ENCODE measurements at places on chromosomes 13 and 19.

DNA sequence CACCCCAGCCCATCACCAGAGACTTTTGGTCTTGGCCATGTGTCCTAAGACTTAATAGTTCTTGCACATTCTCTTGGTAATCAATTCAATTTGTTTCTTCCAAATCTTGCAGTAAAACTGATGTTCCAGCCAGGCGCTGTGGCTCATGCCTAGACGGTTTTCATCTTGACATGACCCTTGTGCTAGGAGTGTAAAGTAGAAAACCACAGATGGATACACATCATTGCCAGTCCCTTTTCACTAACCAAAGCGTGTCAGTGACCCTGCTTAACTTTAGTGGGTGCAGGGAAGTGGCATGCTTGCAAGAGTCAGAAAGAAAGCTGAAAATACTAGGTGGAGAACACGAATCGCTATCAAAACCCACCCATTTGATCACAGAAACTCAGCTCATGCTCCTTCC lies 18.0 kb upstream of the CD70 start:
- no peak for DNase-seq

DNA sequence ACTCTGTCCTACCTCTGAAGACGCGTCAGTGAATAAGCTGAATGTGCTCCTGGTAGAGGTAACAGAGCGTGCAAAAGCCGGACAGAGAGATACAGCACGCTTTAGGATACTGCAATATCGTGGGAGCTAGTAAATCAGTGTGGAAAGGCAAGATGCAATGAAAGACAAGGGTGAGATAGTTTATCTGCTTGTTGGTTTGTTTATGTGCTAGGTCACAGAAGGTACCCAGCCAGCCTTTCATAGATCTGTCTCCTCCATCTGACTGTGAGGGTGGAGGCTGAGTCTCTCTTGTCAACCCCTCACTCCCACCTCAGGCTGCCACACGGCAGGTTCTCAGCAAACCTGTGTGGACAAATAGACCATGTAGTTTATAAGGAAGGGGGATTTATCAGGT lies 904 bp upstream of the GIPC1 start:
- no peak for DNase-seq

DNA sequence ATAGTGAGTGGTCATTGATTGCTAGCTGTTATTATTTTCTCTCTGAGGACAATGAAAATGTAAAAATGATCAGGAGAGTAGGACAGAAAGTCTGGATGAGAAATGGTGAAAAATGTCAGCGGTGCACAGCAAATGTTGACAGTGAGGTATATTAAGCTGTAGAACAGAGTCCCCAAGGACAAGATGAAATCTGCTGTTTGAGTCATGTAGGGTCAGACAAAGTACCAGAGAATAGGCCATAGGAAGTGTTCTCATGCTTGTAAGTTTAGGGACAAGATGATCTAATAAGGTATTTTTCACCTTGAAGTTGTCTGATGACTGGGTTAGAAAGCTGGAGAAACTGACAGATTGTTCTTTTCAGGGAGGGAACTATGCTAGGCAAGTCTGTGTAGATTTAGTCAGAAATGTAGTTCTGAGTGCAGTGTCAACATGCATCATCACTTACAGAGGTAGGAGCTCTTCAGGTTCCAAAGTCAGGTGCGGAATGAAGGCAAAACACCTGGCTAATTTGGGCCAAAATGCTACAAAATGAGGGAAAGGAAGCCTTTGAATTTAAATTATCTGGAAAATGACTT lies 369.3 kb downstream of the DLEU7 start:
- DNase-seq = no peak

- DNase-seq = no peak
These were observed 11.1 kb downstream of the GJA3 start for GRCh38 chr13:20149762-20150161.

DNA sequence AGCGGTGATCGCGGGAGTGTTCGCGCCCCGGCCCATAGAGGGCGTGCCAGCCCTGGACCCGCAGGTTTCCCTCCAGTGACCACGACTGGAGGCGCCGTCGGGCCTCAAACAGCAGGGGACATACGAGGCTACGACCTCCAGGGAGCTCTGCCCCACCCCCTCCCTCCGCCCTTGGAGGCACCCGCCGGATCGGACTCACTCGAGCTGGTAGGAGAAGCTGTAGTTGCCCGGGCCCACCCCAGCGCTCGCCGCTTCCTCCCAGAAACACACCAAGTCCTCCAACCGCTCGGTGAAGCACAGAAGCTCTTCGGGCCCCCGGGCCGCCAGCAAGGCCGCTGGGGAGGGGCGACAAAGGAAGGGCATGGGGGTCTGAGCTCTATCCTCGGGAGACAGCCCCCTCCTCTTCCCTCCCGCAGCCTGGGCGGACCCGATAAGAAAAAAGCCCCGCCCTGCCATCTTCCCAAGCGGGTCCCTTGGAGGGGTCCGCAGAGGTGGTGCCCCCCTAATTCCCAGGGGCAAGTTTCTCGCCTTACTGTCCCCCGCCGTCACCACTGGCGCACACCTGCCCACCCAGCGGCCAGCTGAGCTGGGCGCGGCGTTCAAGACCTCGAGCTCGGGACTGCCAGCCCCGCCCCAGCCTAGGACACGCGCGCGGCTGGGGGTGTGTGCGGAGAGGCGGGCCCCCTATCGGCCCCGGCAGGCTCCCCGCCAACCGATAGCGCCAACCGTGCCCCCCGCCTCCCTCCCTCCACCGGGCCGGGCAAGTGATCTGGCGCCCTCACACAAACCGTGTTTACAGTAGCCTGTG lies 1.0 kb downstream of the EPOR start:
- no peak for DNase-seq

DNA sequence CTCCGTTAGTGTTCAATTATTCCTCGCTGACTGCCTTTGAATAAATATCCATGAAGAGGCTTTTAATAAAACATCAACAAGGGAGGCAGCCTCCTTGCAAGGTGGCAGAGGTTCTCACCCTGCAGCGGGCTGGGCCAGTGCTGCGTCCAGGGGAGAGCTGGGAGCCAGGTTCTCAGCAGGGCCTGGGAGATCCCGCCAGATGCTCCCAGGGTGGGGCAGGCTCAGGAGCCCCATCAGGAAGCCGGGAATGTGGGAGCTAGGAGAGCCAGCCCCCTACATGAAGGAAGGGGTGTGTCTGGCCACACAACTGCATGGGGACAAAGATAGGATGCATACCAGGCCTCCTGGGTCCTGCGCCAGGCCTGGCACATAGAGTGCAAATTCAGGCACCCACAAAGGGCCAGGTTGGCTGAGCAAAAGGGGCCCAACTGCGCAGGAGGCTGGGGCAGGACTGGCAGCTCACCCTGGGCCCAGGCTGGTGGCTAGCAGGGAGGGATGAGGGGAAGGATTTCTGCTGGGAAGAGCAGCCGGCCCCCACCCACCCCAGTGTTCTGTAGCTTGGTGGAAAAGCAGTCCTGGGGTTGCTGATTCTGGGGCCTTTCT lies 22.8 kb downstream of the VSTM2B start:
- DNase-seq = no peak

DNA sequence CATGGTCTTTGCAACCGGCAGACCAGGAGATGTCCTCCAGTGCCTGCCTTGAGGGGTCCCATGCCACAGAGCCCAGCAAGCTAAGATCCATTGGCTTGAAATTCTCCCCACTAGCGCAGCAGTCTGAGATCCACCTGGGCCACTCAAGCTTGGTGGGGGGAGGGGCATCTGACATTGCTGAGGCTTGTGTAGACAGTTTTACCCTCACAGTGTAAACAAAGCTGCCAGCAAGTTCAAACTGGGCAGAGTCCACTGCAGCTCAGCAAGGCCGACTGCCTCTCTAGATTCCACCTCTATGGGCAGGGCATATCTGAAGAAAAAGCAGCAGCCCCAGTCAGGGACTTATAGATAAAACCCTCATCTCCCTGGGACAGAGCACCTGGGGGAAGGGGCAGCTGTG lies 32.0 kb upstream of the ITM2B start:
- DNase-seq = no peak

- no peak for DNase-seq
These were observed 144.5 kb upstream of the FNDC3A start for GRCh38 chr13:48831248-48831647.

- DNase-seq = no peak
These were observed 20.2 kb downstream of the POLR1D start for GRCh38 chr13:27641711-27642502.

GRCh38 chr13:24511816-24512196 lies 772 bp downstream of the PARP4 start:
- DNase-seq = no peak

DNA sequence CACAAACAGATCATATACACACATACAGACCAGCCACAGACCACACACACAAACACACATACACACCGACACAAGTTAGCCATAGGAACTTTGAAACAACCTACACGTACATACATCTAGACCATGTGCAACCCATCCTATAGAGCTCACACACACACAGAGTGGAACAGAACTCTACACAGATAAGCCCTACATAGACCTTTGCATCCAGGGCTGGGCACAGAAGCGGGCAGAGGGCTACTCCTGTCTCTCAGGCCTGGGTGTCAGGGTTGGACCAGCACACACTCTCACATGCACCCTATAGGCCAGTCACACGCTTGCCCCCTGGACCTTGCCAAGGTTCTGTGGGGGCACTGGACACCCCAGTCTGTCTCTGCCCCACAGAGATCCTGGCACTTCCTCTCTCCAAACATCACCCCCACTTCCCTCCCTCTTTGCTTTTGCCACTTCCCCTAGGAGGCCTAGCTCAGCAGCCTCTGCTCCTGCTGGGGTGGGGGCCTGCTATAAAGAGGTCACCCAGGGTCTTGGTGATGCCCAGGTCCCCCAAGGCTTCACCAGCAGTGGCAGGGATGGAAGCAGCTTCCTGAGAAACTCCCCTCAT lies 5.8 kb upstream of the JUNB start:
- no peak for DNase-seq

DNA sequence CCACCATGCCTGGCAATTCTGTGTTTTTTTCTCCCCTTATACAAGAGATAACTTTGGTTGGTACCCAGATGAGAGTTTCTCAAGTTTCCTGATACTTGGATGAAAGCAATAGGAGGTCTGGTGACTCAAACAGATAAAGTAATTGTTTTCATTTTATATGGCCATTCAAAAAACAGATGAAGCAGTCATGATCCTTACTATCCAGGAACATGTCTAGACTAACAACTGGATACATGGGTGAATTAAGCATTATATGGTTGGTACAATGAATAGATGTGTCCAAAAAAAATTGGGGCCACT lies 8.5 kb downstream of the ZNF430 start:
- no peak for DNase-seq

- DNase-seq = no peak
These were observed 29.0 kb upstream of the RNF17 start for GRCh38 chr13:24734950-24735349.

DNA sequence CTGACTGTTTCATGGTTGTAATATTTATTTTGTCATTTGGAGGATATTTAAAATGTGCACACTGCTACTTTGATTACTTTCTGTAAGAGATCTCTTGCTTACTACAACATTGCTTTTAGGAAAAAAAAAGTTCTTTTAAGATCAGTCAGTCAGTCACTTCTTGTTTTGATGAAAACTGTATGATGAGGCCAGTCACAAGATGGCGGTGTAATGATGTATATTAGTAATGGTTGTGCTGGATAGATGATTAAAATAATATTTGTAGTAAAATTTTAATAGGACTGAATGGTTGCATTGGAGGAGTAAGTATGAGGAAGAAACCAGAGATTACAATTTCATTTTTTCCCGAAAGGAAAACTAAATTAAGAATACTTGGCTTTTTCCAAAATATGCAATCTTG lies 2411.1 kb downstream of the PCDH9 start:
- DNase-seq = no peak

- no peak for DNase-seq
These were observed 330.1 kb downstream of the DLEU7 start for GRCh38 chr13:50513300-50513877.

DNA sequence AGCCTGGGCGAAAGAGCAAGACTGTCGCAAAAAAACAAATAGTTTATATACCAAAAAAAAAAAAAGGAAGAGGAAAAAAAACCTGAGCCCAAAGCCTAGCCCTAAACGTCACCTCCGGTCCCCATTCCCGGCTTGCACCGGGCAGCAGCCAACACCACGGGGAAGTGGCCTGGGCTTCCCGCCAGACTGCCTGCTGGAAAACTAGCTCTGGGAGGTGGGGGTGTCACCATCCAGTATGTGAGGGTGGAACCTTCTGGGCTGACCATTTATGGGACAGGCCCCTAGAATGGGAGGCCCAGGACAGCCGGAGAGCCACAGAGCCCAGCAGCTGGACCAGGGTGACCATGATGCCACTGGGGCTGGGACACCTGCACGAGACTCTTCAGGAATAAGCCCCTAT lies 37.3 kb downstream of the IL12RB1 start:
- no peak for DNase-seq

DNA sequence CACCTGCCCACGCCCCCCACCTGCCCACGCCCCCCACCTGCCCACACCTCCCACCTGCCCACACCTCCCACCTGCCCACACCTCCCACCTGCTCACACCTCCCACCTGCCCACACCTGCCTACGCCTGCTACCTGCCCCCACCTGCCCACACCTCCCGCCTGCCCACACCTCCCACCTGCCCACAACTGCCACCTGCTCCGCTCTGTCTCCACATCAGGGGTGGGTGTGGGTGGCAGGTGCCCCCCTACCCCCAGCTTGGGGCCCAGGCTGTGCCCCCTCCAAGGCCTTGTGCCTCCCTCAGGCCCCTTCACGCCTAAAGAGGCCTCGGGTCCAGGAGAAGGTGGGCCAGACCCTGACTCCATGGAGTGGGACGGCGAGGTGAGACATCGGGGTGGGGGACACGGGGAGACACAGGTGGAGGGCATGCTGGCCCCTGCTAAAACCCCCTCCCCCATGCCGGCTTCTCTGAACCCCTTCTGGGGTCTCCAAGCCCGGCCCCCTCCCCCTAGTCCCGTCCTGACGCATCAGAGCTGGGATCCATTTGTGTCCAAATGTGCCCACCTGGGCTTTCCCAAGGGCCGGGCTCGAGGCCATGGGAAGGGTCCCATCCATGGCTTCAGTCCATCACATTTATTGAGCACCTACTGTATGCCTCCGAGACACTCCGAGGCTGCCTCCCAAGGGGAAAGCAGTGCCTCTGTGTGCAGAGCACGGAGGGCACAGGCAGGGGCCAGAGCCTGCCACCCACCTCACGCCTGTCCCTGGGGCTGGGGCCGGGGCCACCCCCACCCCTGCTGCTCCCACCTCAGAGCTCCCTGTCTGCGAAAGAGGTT lies 4.9 kb downstream of the PLK5 start:
- no peak for DNase-seq

GRCh38 chr19:3931041-3931440 lies 1.8 kb upstream of the NMRK2 start:
- DNase-seq = no peak

- no peak for DNase-seq
These were observed 9.1 kb downstream of the SSBP4 start for GRCh38 chr19:18428173-18428786.

- DNase-seq = no peak
These were observed 800.2 kb upstream of the MIR17HG start for GRCh38 chr13:90547272-90547790.
